ENCODE measurements at places on chromosomes 12 and 14.
A peak's percentile ranks its signal among the peaks of the same experiment; 100 is the strongest.

GRCh38 chr12:53791735-53792326, 40.1 kb upstream of the CISTR start:
- no peaks in the 10 kb centered on the region for H3K36me3 ChIP-seq
- peaks cover 4% of the 10 kb centered on the region for H3K27me3 ChIP-seq
- H3K4me1 ChIP-seq, result no peaks in the 10 kb centered on the region
- DNase-seq, result peak; percentile 17
- no peak overlapping the region for H3K27ac ChIP-seq
- no peak overlapping the region for H3K4me3 ChIP-seq

GRCh38 chr12:111404362-111405148, 1.2 kb upstream of the SH2B3 start:
- H3K27me3 ChIP-seq, result no peaks in the 10 kb centered on the region
- H3K4me1 ChIP-seq, result peaks cover 54% of the 10 kb centered on the region
- peak overlapping the region; percentile 97 for H3K27ac ChIP-seq

- no peak overlapping the region for H3K27ac ChIP-seq
- peaks cover 92% of the 10 kb centered on the region for H3K4me1 ChIP-seq
- DNase-seq, result no peak
- H3K4me3 ChIP-seq, result no peak overlapping the region
- H3K27me3 ChIP-seq, result no peaks in the 10 kb centered on the region
- peaks cover 29% of the 10 kb centered on the region for H3K36me3 ChIP-seq
Observed at GRCh38 chr14:91361233-91361811, 56.3 kb downstream of the CCDC88C start.

GRCh38 chr12:129036135-129036534, 182.9 kb downstream of the GLT1D1 start:
- H3K4me3 ChIP-seq, result no peak overlapping the region
- no peak overlapping the region for H3K27ac ChIP-seq
- no peak for DNase-seq
- H3K36me3 ChIP-seq, result no peaks in the 10 kb centered on the region

DNA sequence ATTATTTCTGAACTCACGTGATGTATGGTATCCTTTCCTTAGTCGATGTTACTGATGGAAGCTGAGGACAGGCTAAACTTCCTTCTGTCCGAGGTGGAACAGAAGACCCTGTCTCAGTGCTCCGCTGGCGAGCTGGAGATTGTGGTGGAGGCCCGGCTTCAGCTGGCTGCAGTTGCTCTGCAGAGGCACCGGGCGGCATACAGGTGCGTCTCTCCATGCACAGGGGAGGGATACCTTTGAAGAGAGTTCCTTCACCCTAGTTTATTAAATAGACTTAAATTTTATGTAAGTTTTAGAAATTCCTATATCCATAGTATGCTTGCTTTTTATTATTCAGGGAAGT, 186.7 kb upstream of the NEDD1 start:
- H3K27ac ChIP-seq, result peak overlapping the region; percentile 63
- H3K36me3 ChIP-seq, result no peaks in the 10 kb centered on the region
- no peaks in the 10 kb centered on the region for H3K27me3 ChIP-seq
- peak; percentile 17 for DNase-seq
- peaks cover 12% of the 10 kb centered on the region for H3K4me1 ChIP-seq

DNA sequence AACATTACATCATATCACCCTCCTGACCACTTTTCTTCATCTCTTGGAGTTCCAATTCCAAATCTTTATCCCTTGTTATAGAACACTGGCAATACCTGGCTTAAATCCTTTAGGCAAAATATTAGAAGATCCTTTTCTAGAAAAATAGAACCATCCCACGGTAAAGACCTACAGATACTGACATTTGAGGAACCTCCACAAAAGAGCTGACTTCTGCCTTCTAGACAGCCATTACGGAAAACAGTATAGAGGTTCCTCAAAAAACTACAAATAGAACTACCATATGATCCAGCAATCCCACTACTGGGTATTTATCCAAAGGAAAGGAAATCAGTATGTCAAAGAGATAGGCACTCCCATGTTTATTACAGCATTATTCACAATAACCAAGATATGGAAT, 241.7 kb upstream of the AMIGO2 start:
- H3K27me3 ChIP-seq, result no peaks in the 10 kb centered on the region
- no peak overlapping the region for H3K4me3 ChIP-seq
- no peak for DNase-seq
- no peaks in the 10 kb centered on the region for H3K36me3 ChIP-seq
- H3K27ac ChIP-seq, result no peak overlapping the region
- peaks cover 29% of the 10 kb centered on the region for H3K4me1 ChIP-seq
